ENCODE measurements at places on chromosomes 6 and 20.

- no peak for DNase-seq
Observed at GRCh38 chr6:135226537-135226936, 45.4 kb downstream of the MYB start.

GRCh38 chr6:157097255-157097955, 225.9 kb downstream of the TMEM242 start:
- no peak for DNase-seq

DNA sequence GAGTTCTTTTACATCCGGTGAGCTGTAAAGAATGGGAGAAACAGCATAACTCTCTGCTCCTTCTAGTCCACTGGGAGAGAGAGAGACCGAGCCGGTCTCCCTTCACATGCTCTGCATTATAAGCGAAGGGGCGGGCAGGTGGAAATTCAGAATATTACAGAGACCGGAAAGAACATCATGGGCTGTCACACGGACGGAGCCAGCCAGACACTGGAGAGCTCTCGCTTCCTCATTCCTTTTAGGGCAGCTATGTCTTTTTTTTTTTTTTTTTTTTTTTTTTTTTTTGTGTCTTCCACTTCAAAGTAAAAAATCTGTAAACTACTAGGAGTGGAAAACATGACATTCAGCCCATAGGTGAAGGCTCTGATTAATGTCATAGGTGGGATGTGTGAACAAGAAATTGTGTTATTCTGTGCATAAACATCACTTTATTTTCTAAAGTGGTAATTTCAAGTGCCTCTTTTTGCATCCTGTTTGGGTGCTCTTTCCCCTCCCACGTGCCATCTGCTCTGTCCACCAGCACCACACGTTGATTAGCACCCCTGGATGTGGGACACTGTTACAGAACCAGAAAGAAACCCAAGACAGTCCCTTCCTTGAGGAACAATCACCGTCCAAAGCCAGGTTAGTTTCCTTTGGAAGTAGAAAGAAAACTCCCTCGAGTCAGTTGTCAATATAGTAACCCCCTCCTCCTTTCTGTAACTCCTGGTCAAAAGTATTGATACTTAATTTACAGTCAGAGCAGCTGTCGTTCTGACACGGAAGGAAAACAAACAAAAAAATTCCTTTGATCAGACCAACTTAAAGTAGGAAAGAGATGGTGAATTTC, at the start of gene TAGAP:
Gene TAGAP (minus strand): TSS at position 93 of the 829 bp plus-strand sequence. CDS start 845 bp downstream, outside the sequence.
- peak; percentile 60 for DNase-seq

- DNase-seq, result no peak
Observed at GRCh38 chr6:41706876-41707564, 28.4 kb downstream of the TFEB start.

DNA sequence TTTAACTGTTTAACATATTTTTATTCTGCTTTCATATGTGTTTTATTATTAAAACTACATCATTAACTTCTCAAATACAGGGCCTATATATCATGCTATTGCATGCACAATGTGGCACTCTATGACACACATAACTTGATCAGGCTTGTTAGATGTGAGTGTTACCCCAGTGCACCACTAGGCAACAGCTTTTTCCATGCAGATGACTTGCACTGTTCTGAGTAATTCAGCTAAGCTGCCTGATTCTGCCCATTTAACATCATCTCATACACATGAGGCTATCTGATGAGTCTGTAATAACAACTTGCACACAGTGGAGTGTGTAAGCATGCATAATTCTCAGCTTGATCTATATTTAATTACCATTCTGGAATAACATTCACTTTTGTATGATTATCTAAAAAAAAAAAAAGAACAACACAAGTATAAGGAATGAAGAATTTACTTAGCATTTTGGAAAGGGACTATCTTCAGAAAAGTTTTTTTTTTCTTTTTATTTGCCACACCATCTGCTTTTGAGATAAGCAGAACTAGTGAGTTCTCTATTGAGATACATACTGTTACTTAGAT, 83.1 kb downstream of the GRM1 start:
- DNase-seq, result no peak

DNA sequence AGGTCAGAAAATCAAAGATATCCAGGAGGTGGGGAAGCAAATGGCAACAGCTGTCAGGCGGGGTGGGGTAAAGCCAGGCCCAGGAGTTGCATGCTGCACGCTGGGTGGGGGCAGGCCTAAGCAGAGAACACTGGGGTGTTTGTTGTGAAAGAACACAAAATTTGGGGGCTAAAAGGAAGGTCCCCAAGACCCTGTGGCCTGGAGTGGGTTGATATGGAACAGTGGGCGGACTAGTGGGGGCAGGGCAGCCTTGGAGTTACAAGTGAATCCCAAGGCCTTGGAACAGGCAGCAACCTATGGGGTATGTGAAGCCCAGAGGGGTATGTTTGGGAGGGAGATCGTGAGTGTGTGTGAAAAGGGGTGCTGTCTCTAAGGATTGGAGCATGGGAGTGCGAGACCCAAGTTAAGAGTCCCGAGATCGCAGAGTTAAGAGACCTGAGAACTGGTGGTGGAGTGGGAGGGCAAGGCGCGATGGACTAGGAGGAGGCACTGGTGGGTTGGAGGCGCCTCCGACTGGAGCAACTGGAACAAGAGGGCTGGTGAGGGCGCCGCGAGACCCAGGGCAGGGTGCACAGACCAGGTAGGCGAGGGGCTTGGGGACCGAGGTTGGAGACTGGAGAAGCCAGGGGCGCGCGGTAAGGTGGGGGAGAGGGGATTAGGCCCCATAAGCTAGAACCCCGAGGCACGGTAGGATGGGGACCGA, 658 bp downstream of the CUL7 start:
- no peak for DNase-seq

DNA sequence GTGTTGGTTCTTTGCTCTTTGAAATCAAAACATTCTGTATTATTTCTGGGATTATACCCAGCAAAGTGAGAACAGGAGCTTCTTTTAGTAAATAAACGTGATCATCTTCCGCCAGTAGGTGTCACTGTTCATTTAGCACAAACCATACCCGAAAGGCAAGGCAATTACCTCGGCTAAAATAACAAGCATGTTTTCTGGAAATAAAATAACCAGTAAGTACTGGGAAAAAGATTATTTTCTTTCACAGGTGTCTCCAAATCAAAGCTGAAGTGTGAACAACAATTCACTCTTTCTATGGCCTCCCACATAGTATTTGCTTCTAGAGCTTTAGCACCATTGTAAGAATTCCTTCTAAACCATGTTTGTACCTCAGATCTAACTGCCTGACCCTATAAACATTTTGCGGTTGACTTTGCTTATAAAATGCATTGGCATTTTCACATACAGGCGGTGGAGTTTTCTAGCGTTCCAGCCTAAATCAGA, 144.6 kb upstream of the AGPAT4 start:
- DNase-seq, result peak; percentile 77

- peak; percentile 43 for DNase-seq
Observed at GRCh38 chr6:34027445-34027936, 118.4 kb downstream of the GRM4 start.

DNA sequence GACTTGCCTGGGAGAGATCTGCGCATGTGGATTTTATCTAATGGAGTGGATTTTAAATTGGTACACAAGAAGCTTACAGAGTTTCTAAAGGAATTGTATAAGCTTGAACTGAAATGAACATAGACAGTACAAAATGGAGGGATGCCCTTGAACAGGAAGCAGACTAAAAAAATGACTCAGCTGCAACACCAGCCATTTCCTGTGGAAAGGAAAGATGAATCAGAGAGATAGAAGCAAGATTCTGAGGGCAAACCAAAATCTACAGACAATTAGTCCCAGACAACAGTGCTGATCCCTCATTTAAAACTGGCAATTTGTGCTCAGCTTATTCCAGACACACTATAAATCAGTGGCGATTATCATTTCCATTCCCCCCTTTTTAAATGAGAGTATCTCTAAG, 114.6 kb upstream of the TCF21 start:
- no peak for DNase-seq

DNA sequence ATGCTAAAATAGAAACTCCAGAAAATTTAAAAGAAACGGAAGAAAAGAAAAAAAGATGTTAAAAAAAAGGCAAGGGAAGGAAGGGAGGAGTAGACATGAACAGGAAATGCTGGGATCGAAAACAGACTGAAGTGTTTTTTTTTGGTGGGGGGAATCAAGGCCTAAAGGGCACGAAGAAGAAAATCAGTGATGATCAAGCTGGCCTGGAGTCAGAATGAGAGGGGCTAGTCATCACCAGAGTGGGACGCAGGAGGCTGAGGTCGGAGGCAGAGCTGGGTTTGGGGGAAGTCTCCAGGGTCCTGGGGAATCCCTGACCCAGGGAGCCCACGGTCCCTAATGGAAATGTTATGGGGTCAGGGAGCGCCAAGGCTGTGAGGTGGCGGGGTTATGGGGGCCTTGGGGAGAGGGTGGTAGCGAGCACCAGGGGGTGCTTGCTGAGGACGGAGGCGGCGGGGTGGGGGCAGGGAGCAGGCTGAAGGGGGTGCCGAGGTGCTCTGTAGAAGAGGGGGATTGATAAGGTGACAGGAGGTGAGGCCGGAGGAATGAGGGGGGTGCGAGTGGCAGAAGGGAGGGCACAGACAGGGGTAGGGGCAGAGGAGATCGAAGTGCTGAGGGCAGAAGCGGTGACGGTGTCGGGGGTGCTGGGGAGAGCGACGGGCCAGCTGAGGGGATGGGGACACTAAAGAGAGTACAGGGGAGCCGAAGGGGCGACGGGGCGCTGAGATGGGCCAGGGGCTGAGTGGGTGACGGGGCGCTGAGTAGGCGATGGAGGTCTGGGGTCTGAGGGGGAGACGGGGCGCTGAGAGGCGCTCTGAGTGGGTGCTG, 684 bp downstream of the ZNFX1 start:
- peak; percentile 47 for DNase-seq

GRCh38 chr6:89084954-89085353, 4.4 kb downstream of the PNRC1 start:
- DNase-seq, result no peak

DNA sequence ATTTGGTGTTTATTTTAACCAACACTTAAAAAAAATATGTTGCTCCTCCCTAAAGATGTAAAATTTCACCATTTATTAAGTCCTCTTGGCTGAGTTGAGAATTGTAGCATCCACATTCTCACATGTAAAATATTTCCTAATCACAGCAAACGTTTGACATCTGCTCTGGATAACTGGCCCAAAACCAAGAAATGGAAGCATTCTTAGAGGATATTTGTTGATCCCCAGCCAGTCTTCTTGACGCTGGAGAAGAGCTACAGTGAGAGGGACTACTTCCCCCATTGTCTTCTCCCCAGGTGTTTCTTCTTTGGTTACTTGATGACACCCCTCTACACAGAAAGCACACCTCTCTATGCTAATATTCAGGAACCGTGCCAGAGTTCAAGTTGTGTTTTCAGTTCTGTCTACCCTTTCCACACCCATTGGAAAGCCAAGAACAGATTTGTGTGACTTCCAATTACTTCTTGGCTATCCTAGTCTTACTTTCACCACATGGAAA, 454.5 kb upstream of the JAG1 start:
- DNase-seq, result no peak

GRCh38 chr6:11791354-11792107, 12.9 kb upstream of the ADTRP start:
- no peak for DNase-seq

- no peak for DNase-seq
Observed at GRCh38 chr6:134464690-134465411, 146.9 kb upstream of the SGK1 start.

- no peak for DNase-seq
Observed at GRCh38 chr6:43949551-43949991, 177.7 kb downstream of the MRPL14 start.

GRCh38 chr20:60321601-60322000, 363.4 kb downstream of the CDH26 start:
- DNase-seq, result no peak

DNA sequence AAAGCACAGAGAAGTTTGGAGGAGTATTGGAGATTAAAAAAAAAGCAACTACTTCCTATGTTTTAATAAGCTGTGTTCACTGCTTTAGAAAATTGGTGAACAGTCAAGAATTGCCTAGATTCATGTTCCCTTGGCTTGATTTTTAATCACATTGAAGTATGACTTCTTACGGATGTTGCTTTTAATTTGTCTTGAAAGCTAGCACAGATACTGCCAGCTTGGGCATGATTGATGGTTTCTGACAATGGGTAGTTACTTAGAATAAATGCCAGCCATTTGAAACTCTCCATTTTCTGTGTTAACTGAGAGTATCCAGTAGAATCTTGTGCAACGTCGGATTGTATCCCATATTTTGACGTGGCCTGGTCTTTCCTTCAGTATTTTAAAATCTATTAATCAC, 178.0 kb downstream of the DTNBP1 start:
- DNase-seq, result no peak

DNA sequence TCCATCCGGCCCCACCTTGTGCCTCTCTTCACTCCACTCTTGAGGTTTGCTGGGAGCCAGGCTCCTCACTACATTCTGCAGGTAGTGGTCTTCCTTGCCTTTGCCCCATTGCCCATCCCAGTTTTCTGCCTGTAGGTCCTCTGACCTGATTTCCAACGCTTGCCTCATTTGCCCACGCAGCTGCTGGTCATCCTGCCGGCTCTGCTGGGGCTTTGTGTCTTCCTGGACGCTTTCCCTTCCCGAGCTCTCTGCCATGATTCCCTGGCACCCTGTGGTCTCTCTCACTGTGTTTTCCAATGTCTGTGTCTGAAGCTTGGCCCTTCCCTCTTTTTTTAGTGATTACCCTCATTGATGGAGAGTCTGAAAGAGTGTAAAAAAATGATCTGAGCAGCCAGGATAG, 451.6 kb downstream of the UTRN start:
- no peak for DNase-seq

DNA sequence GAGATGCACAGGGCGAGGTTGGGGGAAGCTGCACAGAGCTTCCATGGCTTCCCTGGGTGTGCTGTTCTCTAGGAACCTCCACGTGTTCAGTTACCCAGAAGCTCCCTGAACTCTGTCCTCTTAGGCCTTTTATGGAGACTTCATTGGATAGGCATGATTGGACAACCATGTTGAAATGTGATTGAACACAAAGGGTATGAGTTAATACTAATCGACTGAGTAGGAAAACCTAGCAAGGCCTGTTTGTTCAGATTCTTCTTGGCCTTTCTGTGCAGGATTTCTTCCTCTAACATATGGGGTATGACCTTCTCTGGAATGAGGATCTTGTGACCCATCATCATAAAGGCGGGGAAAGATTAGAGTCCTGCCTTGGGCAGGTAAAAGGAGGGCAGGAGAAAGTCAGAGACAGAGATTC, 70.7 kb upstream of the SMIM29 start:
- no peak for DNase-seq

DNA sequence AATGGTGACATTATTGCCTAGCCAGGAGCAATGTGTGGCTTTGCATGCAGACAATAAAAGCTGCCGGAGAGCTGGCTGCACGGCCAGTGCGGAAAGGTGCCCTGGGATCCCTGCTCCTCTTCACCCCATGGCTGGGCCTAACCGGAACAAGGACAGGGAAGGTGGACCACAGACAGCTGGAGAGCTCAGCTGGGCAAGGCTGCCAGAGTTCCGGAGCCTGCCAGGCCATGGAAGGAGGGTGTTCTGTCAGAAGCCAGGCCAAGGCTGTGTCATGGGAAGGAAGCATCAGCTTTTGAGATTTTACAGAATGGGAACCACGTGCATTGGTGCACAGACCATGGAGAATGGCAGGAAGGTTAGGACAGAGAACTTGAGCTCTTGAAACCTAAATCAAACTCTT, 25.0 kb downstream of the MAP1LC3A start:
- no peak for DNase-seq

GRCh38 chr6:112946051-112946450, 598.9 kb downstream of the RFPL4B start:
- no peak for DNase-seq

All from SJSA1 (cell line).